Mesothelial cell of epicardium (in vitro differentiated cells): ENCODE measurements at places on chromosomes 6 and 20. TPM values are rescaled to one million over a fixed set of nuclear protein-coding genes. Genes with fewer than 3 reads are reported as not detected.

- H3K27me3 ChIP-seq = no peaks in the 10 kb centered on the region
- no peak overlapping the region for H3K4me3 ChIP-seq
- peaks cover 47% of the 10 kb centered on the region for H3K36me3 ChIP-seq
- no peak for DNase-seq
Observed at GRCh38 chr20:18307301-18307700, 19.0 kb downstream of the ZNF133 start.

DNA sequence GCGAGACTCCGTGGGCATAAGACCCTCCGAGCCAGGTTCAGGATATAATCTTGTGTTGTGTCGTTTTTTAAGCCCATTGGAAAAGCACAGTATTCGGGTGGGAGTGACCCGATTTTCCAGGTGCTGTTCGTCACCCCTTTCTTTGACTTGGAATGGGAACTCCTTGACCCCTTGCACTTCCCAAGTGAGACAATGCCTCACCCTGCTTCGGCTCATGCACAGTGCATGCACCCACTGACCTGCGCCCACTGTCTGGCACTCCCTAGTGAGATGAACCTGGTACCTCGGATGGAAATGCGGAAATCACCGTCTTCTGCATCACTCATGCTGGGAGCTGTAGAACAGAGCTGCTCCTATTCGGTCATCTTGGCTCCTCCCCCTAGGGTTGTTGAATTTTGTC is 307.7 kb upstream of the DEFB115 start:
- H3K4me1 ChIP-seq = no peaks in the 10 kb centered on the region
- DNase-seq = no peak
- H3K36me3 ChIP-seq = peaks cover 1% of the 10 kb centered on the region

- H3K4me1 ChIP-seq = peaks cover 10% of the 10 kb centered on the region
- no peak for DNase-seq
- H3K27me3 ChIP-seq = no peaks in the 10 kb centered on the region
- H3K27ac ChIP-seq = no peak overlapping the region
- no peak overlapping the region for H3K4me3 ChIP-seq
Observed at GRCh38 chr6:2426561-2427340, 181.3 kb upstream of the GMDS start.

The ZNF184 gene
- 14.3 to 15.9 TPM (median 15.1 TPM) in 3 replicates for total RNA-seq

DNA sequence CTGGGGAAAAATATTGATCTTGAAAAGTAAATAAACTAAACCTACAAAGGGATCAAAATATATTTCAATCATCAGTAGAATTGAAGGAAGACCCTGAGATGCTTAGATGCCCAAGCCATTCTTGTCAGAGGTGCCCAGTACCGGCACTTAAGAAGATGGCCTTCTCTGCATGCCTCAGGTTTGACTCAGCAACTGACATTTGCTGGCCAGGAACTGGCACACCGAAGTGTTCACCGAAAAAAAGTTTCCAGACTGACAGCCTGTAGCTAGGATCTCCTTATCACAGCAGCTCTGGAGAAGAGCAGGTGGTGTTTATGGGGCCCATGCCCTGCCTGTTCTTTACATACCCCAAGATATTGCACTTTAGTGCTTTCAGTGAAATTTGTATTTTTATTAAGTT is 203.2 kb downstream of the MOXD1 start:
- no peaks in the 10 kb centered on the region for H3K36me3 ChIP-seq
- no peak overlapping the region for H3K27ac ChIP-seq
- H3K4me3 ChIP-seq = no peak overlapping the region
- no peaks in the 10 kb centered on the region for H3K27me3 ChIP-seq
- H3K4me1 ChIP-seq = no peaks in the 10 kb centered on the region

The RNF217 gene
- total RNA-seq = 49.8 to 54.9 TPM (median 51.1 TPM) in 3 replicates

GRCh38 chr20:14700639-14700960 is 363.2 kb upstream of the FLRT3 start:
- H3K27ac ChIP-seq = peak overlapping the region; percentile 66
- H3K27me3 ChIP-seq = no peaks in the 10 kb centered on the region
- no peak for DNase-seq
- no peak overlapping the region for H3K4me3 ChIP-seq
- H3K36me3 ChIP-seq = no peaks in the 10 kb centered on the region
- peaks cover 45% of the 10 kb centered on the region for H3K4me1 ChIP-seq

DNA sequence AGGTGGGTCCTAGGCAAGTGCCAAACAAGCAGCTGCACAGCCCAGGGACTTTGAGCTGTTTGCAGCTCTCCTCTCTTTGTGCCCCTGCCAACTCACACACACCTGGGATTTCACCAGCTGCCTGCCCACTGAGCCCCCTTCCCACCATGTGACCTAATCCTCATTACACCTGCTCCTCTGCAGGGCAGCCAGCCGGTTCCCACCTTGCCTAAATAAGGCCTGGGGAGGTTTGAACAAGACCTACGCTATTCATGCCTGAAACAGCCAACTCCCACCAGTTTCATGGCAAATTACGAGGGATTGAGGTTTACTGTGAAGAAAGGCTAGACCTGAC is 92.6 kb upstream of the SOX4 start:
- no peak overlapping the region for H3K27ac ChIP-seq
- no peak for DNase-seq
- no peaks in the 10 kb centered on the region for H3K27me3 ChIP-seq
- no peak overlapping the region for H3K4me3 ChIP-seq
- no peaks in the 10 kb centered on the region for H3K36me3 ChIP-seq

GRCh38 chr6:144617708-144618107 is 332.6 kb downstream of the UTRN start:
- no peak overlapping the region for H3K4me3 ChIP-seq
- H3K27ac ChIP-seq = no peak overlapping the region
- no peaks in the 10 kb centered on the region for H3K27me3 ChIP-seq
- no peak for DNase-seq
- H3K4me1 ChIP-seq = peaks cover 5% of the 10 kb centered on the region

The PHACTR1 gene
- 0.76 to 2.0 TPM (median 1.4 TPM) in 3 replicates for total RNA-seq

GRCh38 chr6:53287336-53288225 is 61.2 kb downstream of the ELOVL5 start:
- peak overlapping the region; percentile 4 for H3K27ac ChIP-seq
- peaks cover 10% of the 10 kb centered on the region for H3K36me3 ChIP-seq
- no peaks in the 10 kb centered on the region for H3K27me3 ChIP-seq
- H3K4me1 ChIP-seq = peaks cover 6% of the 10 kb centered on the region

GRCh38 chr20:48169650-48170225 is 384.5 kb upstream of the SULF2 start:
- DNase-seq = no peak
- no peak overlapping the region for H3K4me3 ChIP-seq
- no peaks in the 10 kb centered on the region for H3K4me1 ChIP-seq
- H3K36me3 ChIP-seq = no peaks in the 10 kb centered on the region
- peaks cover 44% of the 10 kb centered on the region for H3K27me3 ChIP-seq

GRCh38 chr6:2351807-2352431 is 106.5 kb upstream of the GMDS start:
- H3K36me3 ChIP-seq = no peaks in the 10 kb centered on the region
- H3K27ac ChIP-seq = no peak overlapping the region
- peaks cover 22% of the 10 kb centered on the region for H3K27me3 ChIP-seq
- no peak overlapping the region for H3K4me3 ChIP-seq

The SLC35D3 gene
- total RNA-seq = 0.09 to 0.13 TPM in 2 of 3 replicates, not detected in the other

DNA sequence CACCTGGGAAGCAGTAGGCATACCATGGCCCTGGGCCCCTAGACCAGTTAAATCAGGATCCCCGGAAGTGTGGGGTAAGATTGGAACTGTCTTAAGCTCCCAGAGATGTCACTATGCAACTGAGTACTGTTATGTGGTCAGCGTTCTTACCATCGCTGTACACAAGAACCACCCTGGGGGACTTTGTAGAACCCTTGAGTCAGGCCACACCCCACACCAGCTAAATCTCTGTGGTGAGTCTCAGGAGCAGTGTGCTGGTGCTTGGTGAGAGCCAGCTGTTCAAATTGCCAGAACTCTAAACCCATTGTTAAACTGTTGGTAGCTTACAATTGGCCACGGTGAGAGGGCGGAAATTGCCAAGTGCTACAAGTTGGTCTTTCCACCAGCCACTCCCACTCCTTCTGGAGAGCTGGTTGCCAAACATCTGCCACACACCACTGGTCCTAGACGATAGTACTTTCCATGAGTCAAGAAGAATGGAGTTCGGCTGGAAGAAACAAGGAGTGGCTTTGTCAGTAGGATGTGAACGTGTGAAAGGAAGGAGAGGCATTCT is 80.5 kb upstream of the SYNDIG1 start:
- no peak overlapping the region for H3K27ac ChIP-seq
- no peak for DNase-seq
- peaks cover 80% of the 10 kb centered on the region for H3K27me3 ChIP-seq
- no peaks in the 10 kb centered on the region for H3K36me3 ChIP-seq
- H3K4me3 ChIP-seq = no peak overlapping the region

The RNF182 gene
- 4.1 to 5.1 TPM (median 4.2 TPM) in 3 replicates for total RNA-seq

DNA sequence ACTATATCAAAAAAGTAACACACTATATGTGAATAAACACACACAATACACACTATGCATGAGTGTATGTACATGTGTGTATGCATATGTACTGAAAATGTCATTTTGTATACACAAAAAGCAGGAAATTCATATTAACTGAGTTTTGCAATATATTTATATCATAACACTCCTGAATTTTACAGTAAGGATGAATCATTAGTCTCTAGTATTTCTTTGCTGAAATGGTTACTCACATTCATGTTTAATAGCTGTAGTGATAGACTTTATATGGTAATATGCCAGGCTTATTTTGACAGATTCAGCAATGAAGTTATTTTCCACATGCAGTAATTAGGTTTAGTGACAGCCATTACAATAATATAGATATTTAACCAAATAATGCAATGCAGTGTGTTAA is 1216.2 kb upstream of the CITED2 start:
- no peaks in the 10 kb centered on the region for H3K27me3 ChIP-seq
- H3K4me3 ChIP-seq = no peak overlapping the region
- H3K36me3 ChIP-seq = peaks cover 5% of the 10 kb centered on the region

GRCh38 chr6:1377526-1377925 is 11.8 kb upstream of the FOXF2 start:
- peaks cover 94% of the 10 kb centered on the region for H3K27me3 ChIP-seq
- no peaks in the 10 kb centered on the region for H3K36me3 ChIP-seq
- no peak overlapping the region for H3K4me3 ChIP-seq

The SLC17A2 gene
- not detected in 3 replicates for total RNA-seq

- no peak overlapping the region for H3K4me3 ChIP-seq
- peaks cover 6% of the 10 kb centered on the region for H3K4me1 ChIP-seq
- DNase-seq = no peak
- no peak overlapping the region for H3K27ac ChIP-seq
Observed at GRCh38 chr6:112343977-112344376, 3.2 kb upstream of the RFPL4B start.

GRCh38 chr6:20001286-20001685 is 164.1 kb downstream of the ID4 start:
- H3K4me3 ChIP-seq = no peak overlapping the region
- H3K36me3 ChIP-seq = no peaks in the 10 kb centered on the region
- H3K27ac ChIP-seq = no peak overlapping the region
- no peak for DNase-seq

- H3K27ac ChIP-seq = no peak overlapping the region
- peaks cover 37% of the 10 kb centered on the region for H3K4me1 ChIP-seq
- no peak for DNase-seq
- no peaks in the 10 kb centered on the region for H3K36me3 ChIP-seq
- H3K27me3 ChIP-seq = no peaks in the 10 kb centered on the region
- H3K4me3 ChIP-seq = no peak overlapping the region
Observed at GRCh38 chr6:137740091-137740755, 126.8 kb upstream of the TNFAIP3 start.

GRCh38 chr6:162533009-162533400 is 194.6 kb downstream of the PRKN start:
- H3K36me3 ChIP-seq = no peaks in the 10 kb centered on the region
- no peak for DNase-seq
- no peak overlapping the region for H3K4me3 ChIP-seq
- peaks cover 12% of the 10 kb centered on the region for H3K4me1 ChIP-seq
- peaks cover 3% of the 10 kb centered on the region for H3K27me3 ChIP-seq

- no peaks in the 10 kb centered on the region for H3K36me3 ChIP-seq
- DNase-seq = no peak
Observed at GRCh38 chr6:160500639-160501038, 152.5 kb downstream of the SLC22A3 start.

The ZNF76 gene
- 56.6 to 58.3 TPM (median 56.9 TPM) in 3 replicates for total RNA-seq

DNA sequence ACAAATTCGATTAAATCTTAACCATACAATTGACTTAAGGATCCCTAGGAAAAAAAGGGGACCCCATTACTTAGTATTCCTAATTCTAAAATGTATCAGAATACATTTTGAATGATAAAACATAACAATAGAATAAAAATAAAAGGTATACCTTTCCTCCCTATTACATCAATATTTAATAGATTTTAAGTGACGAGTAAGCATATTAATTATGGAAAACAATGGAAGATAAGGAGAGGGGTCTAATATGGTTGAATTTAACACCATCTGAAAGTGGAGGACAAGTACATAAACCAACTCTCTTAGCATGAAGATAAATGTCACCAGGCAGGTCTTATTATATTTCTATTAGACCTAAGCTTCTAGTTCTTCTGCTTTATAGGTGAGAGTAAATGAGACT is 232.1 kb downstream of the HAO1 start:
- no peak overlapping the region for H3K27ac ChIP-seq
- no peak overlapping the region for H3K4me3 ChIP-seq
- no peak for DNase-seq
- peaks cover 1% of the 10 kb centered on the region for H3K27me3 ChIP-seq

- no peaks in the 10 kb centered on the region for H3K27me3 ChIP-seq
- no peak overlapping the region for H3K27ac ChIP-seq
- peaks cover 26% of the 10 kb centered on the region for H3K4me1 ChIP-seq
- no peak overlapping the region for H3K4me3 ChIP-seq
- no peaks in the 10 kb centered on the region for H3K36me3 ChIP-seq
- DNase-seq = no peak
Observed at GRCh38 chr6:11972806-11973205, 39.3 kb upstream of the HIVEP1 start.

GRCh38 chr6:10521104-10521808 is at the start of gene GCNT2:
Gene GCNT2 (plus strand): TSS chr6:10521351. CDS start chr6:10528912, 7,561 bp downstream.
- no peaks in the 10 kb centered on the region for H3K27me3 ChIP-seq
- H3K36me3 ChIP-seq = no peaks in the 10 kb centered on the region
- H3K27ac ChIP-seq = peak within 1 kb of the TSS; percentile 99
- H3K4me1 ChIP-seq = peaks cover 56% of the 10 kb centered on the region
- no peak for DNase-seq

DNA sequence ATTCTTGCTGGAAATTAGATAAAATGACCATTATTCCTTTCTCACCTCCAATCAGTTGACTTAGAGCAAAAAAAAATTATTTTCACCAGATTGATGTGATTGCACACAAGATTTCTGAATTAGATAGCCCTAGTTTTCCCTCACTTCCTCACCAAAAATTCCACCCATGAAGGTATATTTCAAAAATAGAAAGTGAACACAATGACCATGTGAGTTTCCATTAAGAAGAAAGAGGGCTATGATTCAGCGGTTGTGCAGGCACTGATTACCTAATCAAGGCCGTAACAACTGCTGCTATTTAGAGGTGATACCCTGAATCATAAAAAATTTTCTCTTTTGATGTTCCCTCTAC is 19.5 kb upstream of the RALGAPA2 start:
- H3K4me3 ChIP-seq = no peak overlapping the region
- DNase-seq = no peak
- no peak overlapping the region for H3K27ac ChIP-seq
- H3K27me3 ChIP-seq = peaks cover 10% of the 10 kb centered on the region
- H3K36me3 ChIP-seq = no peaks in the 10 kb centered on the region
- H3K4me1 ChIP-seq = no peaks in the 10 kb centered on the region
